ENCODE measurements at places on chromosomes 2 and 18. TPM values are rescaled to one million over a fixed set of nuclear protein-coding genes. Genes with fewer than 3 reads are reported as not detected.

SIGLEC15 gene
- total RNA-seq, result not detected

FBXO36 gene
- 0.77 TPM for total RNA-seq

CYS1 gene
- not detected for total RNA-seq

SUPT7L gene
- 37.9 TPM for total RNA-seq

IL36RN gene
- not detected for total RNA-seq

ALLC gene
- total RNA-seq, result not detected

SERPINB3 gene
- total RNA-seq, result not detected

HOXD9 gene
- total RNA-seq, result not detected

KIAA2012 gene
- not detected for total RNA-seq

CNPPD1 gene
- total RNA-seq, result 61.8 TPM

MXD1 gene
- total RNA-seq, result 16.1 TPM

IGFBP5 gene
- not detected for total RNA-seq

GCG gene
- total RNA-seq, result not detected

CPSF3 gene
- total RNA-seq, result 42.9 TPM

GRCh38 chr2:203886661-203887151, 19.1 kb downstream of the CTLA4 start:
- no peak for DNase-seq

DNA sequence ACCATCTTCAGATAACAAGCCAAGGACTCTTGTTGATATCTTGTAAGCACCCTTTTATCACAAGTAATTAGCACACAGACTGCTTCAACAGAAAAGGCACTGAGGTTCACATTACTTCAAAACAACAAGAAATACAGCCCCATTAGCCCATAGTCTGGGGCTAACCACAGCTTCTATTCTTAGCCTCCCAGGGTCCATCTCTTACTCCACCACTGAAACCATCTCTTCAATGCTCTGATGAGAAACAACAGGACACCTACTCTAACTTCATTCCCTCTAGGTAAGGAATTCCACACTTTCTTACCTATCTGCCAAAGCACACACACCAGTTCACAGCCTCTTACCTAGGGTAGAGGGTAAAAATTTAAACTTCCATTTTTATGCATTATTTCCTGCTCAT, 26.4 kb upstream of the CYTIP start:
- no peak for DNase-seq

DNA sequence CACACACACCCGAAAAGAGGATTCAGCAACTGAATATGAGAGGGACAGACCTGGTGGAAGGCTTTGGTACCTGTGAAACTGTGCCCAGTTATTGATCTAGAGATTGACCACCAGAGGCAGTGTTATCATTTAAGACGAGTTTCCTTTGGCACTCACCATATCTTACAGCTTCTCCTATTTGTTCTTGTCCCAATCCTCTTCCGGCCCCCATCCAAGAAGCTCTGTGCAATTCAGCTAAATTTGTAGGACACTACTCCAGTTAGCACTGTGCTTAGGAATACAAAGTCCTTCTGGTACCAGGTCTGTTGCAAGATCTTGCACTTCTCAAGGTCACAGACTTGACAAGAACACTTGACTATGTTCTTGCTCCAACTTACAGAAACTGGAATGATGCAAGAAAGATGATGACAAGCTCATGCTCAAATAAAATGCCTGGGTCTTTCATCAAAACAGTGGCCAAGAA, 177.7 kb downstream of the TMEM247 start:
- peak; percentile 4 for DNase-seq

- no peak for DNase-seq
Observed at GRCh38 chr2:160289126-160289525, 89.1 kb upstream of the ITGB6 start.

DNA sequence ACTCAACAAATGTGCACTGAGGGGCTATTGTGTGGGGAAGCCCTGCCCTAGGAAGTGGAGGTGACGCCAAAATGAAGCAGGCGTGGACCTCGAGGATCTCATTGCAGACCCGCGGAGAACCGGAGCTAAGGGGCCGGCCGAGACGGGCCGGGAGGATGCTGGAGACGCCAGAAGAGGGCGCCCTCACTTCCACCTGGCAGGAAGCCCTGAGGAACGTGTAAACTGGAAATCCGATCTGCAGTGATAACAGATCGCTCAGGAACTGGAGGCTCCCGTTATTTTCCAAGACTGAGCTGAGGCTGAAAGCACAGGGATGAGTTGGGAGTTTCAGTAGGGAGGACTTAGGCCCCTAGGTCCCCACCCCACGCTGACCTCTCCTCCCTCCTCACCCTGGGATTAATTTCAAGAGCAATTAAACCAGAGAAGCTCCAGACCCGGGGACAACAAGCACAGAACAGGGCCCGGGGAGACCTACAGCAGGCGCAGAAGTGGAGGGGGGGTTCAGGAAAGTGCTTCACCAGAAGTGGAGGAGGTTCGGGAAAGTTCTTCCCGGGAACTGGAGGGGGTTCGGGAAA, 7.7 kb upstream of the COL6A3 start:
- DNase-seq, result peak; percentile 71

- DNase-seq, result no peak
Observed at GRCh38 chr2:657766-658165, 19.4 kb downstream of the TMEM18 start.

- DNase-seq, result no peak
Observed at GRCh38 chr2:145558617-145559350, 1038.9 kb upstream of the ZEB2 start.

- DNase-seq, result no peak
Observed at GRCh38 chr2:11703700-11704099, 33.7 kb upstream of the NTSR2 start.

DNA sequence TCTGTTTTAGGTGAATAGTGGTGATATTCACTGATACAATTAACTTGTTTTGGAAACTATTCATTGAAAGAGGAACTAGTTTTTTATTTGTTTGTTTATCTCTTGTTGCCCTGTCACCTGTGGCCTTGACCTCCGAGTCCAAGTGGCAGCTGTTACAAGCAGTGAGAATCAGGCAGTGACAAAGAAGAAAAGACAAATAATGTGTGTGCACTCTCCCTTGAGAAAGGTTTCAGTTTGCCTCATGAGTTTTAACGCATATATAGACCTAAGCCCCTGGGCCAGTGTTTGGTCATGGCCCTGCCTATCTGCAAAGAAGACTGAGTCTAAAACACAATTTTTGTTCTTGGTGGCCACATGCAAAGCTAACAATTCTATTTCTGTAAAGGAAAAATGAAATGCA, 15.3 kb downstream of the KYNU start:
- no peak for DNase-seq

GRCh38 chr2:220708366-220708765, 863.7 kb downstream of the EPHA4 start:
- DNase-seq, result no peak

DNA sequence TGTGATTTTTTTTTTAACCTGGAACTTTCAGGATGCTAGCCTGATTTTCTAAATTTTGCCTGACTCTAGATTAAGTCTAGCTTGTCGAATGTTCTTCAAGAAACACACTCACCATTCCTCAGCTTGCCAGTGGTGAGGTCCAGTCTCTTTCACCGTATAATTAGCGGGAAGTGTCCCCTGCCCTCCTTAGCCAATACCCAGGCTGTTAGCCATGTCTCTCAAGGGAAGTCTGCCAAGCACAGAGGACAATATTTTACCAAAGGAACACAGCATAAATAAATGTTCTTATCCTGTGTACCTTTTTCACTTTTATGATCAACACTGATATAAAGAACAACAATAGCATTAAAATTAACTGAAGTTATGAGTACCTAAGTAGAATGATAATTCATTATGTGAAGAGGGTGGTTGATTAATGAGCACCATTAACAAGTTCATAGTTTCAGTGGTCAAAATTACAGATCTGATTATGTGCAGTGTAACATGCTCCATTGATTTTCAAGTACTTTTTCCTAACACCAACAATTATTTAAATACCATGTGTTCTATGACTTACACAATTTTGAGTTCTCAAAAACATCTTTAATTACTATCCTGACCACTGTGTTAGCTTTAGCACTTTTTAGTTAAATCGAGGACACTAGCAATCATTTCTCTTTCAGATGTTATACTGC, 445.8 kb upstream of the RAB12 start:
- no peak for DNase-seq

DNA sequence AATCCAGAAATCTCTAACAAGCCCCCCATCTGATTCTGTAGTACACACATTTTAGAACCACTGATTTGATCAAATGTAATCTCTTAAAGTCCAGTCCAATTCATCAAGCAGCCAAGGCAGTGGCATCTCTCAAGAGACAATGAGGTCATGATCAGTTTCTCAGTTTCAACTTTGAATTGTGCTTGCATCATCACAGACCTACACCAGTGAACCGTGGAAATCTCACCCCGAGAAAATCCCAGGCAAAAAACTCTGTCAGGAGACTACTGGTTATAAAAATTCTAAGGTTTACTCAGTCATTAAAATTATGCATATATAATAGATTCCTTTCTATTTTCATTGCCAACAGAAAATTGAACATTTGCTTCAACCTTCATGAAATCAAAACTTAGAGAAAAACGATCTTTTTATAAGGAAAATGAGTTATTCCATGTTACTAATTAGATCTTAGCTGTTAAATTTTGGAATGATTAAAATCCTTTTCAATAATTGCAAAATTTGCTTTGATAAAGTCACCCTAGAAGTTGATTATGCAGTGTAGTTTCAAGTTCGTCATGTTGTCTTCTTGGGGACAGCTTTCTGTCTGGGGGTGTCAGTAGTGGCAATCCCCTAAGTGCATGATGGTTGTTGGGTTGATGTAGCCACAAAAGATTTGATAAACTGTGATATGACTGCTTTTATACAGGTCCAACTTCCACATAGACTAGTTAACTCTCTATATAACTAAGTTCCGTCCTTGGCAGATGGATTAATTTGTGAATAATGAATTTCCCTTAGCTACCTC, 235.0 kb downstream of the CAMKMT start:
- no peak for DNase-seq

DNA sequence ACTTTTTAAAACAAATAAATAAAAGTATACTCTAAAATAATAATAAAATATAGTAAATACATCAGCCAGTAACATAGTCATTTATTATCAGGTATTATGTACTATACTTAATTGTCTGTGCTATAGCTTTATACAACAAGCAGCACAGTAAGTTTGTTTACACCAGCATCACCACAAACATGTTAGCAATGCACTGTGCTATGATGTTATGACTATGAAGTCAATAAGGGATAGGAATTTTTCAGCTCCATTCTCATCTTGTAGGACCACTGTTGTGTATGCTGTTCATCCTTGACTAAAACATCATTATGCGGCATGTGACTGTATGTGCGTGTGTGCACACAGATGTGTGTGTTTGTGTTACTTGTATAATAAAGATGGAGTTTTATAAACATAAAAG, 137.5 kb downstream of the LYPD6B start:
- no peak for DNase-seq

- no peak for DNase-seq
Observed at GRCh38 chr2:157825885-157826284, 50.2 kb downstream of the ACVR1 start.

GRCh38 chr2:206164261-206164862, 4.7 kb downstream of the EEF1B2 start:
- peak; percentile 28 for DNase-seq

DNA sequence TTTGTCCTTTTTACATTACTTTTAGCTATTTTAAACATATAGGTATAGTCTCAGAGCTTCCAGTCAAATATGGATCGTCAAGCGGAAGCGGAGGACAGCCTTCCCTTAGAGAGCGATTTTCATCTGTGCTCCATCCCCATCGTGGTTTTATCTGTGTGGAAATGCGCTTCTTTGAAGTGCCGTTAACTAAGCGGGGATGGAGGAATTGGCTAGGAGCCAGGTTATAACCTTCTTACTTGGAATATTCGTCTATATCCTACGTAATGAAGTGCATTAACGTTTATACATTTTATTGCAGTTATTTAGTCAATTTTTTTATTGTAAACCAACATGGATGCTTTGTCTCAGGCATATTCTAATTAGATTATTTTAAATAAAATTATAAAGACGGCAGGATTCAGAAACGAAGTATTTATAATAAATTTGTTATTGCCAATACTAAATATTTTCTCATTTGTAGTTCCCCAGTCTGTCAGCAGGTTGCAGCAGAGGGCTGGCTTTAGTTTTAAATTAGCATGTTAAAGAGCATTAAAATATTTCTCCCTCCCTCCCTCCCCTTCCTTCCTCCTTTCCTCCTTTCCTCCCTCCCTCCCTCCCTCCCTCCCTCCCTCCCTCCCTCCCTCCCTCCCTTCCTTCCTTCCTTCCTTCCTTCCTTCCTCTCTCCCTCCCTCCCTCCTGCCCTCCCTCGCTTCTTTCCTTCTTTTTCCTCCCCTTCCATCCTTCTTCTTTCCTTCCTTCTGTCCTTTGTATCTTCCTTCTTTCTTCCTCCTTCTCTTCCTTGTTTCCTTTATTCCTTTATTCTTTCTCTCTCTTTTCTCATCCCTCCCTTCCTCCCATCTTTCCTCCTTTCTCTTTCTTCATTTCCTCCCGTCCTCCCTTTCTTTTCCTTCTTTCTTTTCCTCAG, 80.6 kb upstream of the DOCK10 start:
- DNase-seq, result peak; percentile 26

DNA sequence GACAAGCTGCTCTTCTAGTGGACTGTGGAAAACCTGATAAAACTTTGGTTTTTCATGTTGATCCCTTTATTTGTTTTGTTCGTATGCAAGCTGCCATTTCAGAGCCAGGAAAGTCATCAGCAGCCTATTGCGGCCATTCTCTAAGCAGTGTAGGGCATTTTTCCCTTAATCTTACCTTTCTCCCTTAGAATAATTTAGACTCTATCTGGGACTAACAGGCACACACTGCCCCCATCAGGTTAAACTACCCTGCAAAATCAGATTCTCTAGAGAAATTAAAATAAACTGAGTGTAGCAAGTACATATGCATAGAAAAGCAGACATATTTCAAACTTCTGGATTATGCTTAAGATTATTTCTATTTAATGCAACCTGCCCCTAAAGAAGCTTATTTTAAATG, 347.5 kb downstream of the METTL4 start:
- no peak for DNase-seq

DNA sequence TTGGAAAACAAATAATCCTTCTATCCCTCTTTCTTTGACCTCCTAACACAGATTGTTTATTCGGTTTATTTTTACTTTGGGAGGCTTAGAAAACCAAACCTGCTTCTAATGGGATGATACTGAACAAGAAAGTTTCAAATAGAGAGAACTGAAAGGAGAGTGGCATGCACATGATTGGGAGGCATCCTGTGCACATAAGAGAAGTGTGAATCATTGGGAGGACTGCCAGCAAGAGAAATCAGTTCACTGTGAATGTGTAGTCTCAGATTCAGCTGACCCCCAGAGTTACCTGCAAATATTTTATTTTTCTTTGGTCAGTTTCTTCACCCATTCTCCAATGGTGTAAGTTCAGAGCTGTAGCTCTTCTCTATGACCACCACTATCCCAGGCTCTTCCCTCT, 1363.2 kb upstream of the ACVR2A start:
- DNase-seq, result no peak

- no peak for DNase-seq
Observed at GRCh38 chr2:152418688-152419087, 83.7 kb downstream of the FMNL2 start.

GRCh38 chr2:45684756-45685155, 33.3 kb downstream of the PRKCE start:
- DNase-seq, result no peak
